Cardiac fibroblast (primary cell): ENCODE measurements at places on chromosomes 12 and 14.

DNA sequence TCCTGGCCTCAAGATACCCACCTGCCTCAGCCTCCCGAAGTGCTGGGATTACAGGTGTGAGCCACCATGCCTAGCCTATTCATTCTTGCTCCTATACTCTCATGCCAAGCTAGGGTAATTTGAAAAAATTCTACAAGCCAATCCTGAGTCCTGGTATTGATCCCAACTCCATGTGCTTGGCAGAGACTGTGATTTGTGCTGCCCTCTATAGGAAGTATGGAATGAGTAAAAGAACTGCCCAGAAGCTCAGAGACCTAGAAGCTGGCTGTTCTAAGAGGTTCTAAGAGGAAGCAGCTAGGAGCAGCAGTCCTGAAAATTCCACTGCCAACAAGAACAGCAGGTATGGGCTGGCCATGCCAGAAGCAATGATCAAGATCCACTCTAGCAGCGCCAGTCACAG lies 402.5 kb downstream of the PCNX1 start:
- DNase-seq, result no peak

- DNase-seq, result no peak
Observed at GRCh38 chr12:2562400-2562799, 232.4 kb upstream of the FKBP4 start.

DNA sequence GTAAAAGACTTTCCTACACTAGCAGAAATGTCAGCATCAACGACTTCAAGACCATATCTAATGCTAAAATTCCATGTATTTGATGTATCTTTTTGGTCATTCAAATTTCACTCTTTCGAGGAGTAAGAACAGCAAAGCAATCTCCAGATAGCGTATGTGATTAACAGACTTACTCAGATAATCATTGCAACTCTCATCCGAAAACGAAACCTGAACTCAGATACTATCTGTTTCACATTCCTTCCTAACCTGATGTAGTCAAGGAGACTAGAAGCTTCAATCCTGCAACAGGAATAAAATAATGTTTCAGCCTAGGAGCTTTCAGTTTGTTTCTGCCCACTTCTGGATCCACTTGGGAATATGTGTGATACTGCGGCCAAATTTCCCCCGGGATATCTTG lies 286.3 kb downstream of the NUAK1 start:
- DNase-seq, result no peak

GRCh38 chr12:69112616-69113015 lies 126.8 kb upstream of the CPSF6 start:
- no peak for DNase-seq

DNA sequence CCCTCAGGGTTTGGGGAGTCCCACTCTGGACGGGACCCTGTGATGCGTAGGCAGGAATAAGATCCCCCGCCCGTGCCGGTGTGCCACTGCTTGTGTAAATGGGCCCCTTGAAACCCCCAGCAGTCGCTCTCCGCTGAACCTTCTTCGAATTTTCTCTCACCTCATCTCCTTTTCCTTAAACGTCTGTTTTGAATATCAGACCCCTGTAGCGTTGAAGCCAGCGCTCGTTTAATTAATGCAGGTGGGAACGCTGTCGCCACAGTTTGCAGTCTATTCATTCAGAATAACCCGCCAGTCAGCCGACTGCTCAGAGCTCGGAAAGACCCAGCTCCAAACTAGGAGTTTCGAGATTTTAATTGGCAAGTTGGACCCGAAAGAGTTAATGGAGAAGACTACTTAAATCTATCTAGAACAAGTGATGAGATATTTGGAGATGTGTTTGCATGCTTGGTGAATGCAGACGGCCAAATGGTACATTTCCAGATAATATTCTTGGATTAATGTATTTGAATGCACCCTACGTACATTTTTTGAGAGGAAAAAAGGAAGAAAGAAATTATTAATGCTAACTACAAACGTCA lies 739 bp upstream of the PPP2R5E start:
- DNase-seq, result no peak

DNA sequence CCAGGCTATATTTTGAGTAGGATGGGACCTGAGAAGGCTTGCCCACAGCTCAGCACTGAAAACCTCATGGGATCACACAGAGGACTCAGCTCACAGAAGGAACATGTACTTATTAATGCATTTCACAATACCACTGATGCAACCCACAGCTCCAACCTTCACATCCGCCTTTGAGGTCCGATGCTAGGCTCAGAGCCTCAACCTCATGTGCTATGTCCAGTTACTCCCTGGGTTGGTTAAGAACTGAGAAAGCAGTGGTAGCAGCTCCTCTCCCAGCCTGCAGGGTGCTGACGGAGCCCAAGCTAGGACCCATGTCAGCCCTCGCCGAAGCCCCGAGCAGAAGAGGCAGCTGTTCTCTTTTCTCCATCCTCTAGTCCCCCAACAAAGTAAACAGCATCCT lies 52.9 kb downstream of the SPTB start:
- DNase-seq, result peak; percentile 43

DNA sequence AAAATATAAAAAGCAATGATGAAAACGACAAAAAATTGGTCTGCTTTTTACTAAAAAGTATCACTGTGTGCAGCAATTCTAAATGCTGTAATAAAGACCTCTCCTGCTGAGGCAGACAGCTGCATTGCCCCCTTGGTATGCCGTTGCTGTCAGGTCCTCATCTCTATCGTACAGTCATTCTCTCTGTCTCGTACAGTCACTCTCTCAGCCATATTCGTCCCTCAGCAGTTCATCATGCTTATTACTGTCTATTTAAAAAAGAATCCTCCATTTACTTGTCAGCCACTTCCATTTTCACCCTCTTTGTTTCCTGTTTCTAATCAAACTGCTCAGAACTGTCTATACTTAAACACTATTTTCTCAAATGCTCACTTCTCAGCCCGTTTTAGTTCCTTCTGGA lies 123.6 kb downstream of the DIP2B start:
- DNase-seq, result no peak

DNA sequence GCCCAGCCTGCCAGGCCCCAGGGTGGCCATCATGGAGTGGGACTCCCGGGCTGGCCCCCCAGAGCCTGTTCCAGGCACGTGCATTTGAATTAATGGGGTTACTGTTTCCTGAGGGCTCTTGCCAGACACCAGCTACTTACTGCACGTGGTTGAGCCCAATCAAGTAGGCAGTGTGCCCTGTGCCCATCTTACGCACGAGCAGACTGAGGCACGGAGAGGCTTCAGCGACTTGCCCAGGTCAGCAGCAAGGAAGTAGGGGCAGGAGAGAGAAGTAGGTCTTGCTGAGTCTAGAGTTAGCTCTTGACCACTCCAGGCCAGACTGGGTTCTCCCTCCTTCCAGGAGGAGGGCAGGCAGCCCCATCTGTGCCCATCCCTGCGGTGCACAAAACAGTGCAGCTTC lies 67.7 kb downstream of the DIO3 start:
- no peak for DNase-seq

- DNase-seq, result no peak
Observed at GRCh38 chr12:16189849-16190248, 87.6 kb downstream of the SLC15A5 start.

GRCh38 chr12:2825132-2825531 lies 9.7 kb downstream of the NRIP2 start:
- no peak for DNase-seq

GRCh38 chr12:45934956-45935355 lies 55.4 kb downstream of the SCAF11 start:
- no peak for DNase-seq

- DNase-seq, result no peak
Observed at GRCh38 chr12:104682790-104683279, 226.1 kb downstream of the CHST11 start.

DNA sequence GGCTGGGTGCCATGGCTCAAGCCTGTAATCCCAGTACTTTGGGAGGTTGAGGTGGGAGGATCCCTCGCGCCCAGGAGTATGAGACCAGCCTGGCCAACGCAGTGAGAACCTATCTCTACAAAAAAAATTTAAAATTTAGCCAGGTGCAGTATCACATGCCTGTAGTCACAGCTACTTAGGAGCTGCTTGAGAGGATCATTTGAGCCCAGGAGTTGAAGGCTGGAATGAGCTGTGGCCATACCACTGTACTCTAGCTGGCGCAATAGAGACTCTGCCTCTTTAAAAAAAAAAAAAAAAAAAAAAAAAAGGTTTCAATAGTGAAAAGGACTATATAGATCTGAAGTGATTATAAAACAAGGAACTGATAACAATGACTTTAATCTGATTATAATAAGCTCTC lies 13.5 kb downstream of the PSMA3 start:
- DNase-seq, result no peak

- DNase-seq, result no peak
Observed at GRCh38 chr12:64389154-64389553, 1.4 kb downstream of the C12orf56 start.

DNA sequence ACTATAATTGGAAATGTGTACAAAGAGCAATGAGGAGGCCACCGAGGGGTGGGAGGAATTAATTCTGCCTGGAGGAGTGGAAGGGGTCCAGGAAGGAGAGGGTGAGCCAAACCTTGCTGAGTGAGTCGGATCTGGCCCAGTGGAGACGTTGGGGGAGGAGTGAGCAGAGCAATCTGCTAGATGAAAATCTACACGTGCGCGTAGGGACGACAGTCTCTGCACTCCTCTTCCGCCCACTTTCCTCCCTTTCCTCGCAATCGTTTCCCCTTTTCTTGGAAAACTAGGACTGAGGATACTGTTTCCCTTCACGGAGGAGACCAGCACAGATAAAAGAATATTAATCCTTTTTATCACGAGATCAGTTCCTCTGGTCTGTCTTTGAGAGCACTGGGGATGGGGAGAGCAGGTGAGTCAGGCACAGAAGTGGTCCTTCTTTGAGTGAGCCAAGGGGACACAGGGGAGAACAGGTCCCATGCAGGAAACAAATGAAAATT lies 2.9 kb upstream of the NAB2 start:
- no peak for DNase-seq

DNA sequence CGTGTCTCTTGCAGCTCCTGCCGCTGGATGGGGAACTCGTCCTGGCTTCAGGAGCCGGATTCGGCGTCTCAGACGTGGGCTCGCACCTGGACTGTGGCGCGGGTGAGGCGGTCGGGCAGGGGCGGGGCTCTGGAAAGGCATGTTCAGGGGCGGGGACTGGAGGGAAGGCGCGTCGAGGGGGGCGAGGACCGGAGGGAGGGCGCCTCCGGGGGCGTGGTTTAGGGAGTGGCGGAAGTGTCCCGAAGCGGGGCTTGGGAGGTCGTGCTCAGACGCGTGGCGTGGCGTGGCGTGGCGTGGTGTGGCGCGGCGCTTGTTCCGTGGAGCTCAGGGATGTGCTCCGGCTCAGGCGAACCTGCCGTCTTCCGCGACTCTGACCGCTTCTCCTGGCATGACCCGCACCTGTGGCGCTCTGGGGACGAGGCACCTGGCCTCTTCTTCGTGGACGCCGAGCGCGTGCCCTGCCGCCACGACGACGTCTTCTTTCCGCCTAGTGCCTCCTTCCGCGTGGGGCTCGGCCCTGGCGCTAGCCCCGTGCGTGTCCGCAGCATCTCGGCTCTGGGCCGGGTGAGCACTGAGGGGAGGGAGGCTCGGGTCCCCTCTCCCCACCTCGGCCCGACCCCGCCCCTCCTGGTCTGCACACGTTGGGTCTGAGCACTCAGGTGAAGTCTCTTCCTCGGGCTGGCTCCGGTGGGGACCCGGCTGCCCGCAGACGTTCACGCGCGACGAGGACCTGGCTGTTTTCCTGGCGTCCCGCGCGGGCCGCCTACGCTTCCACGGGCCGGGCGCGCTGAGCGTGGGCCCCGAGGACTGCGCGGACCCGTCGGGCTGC lies 6.2 kb downstream of the AMN start:
- DNase-seq, result peak; percentile 59

DNA sequence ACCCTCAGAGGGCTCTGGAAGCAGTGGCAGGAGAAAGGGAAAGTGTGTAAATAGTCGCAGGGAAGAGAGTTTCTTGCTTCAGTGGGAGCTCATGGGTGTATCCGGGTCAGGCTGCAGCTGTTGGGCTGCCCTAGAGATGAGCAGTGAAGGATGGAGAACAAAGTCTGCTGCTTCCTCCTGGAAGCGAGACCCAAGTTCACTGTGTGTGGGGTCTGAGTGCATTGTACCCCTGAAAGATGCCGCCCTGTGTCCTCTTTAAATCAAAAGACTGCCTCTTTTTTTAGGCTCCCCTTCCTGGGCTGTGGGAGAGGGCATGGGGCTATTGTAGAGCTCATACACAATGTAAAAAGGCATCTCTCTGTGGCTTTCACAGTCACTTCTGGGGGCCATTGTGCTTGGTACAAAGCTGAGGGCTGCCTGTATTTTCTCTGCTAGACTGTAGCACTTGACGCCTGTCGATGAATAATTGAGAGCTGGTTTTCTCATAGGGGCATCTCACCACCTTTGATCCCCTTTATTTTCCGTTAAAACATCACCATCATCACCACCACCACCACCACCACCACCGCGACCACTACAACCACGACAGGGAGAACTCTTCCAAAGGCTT lies 16.7 kb downstream of the CHST11 start:
- DNase-seq, result no peak

DNA sequence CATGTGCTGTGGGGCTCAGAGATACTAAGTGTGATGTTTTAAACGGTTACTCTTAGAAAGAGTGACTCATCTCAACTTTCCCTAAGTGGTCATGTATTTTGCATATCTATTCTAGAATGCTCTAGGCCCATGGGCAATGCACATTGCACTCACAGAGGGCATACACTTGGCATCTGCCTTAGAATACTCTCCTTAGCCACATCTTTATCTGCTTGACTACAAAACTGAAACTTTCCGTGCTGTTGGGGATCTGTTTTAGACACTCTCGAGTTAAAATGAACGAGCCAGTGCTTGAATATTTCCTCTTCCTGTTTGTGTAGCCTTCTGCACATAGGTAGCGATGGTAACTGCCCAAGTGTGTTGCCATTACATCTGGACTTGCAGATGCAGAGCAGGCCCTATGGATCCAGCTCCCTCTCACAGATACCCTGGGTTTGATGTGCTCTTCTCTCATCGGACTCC lies 180.5 kb downstream of the CAND1 start:
- no peak for DNase-seq

DNA sequence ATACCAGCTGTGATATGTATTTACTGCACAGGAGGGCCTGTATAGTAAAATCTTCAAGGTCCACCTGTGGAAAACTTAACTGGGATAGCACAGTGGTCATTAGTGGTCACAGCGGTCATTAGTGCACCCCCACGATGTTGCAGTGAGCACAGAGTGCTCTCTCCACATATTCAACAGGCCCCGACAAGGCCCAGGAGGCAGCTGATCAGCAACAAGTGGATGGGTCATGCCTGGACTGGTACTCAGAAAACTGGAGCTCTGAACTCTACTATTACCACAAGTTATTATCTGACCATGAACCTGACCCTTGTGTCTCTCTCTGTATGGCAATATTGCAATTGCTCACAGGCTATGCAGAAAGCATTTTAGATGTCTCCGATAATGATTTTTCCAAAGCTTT lies 129.5 kb downstream of the SLC35F4 start:
- no peak for DNase-seq

GRCh38 chr14:90979515-90979914 lies 80.9 kb downstream of the RPS6KA5 start:
- DNase-seq, result no peak

GRCh38 chr12:75773377-75773776 lies 258.2 kb downstream of the PHLDA1 start:
- DNase-seq, result no peak

DNA sequence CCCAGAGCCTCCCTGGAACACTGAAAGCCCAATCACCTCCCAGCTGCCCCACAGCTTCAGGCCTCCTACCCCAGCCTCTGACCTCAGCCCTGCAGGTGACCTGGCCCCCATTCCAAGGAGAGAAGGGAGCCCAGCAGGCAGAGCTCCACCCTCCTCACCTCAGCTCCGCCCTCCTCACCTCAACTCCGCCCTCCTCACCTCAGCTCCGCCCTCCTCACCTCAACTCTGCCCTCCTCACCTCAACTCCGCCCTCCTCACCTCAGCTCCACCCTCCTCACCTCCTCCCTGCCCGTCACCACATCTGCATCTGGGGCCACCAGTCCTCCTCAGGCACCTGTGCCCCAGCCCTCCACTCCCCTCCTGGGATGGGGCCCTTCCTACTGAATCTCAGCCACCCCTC lies 112.2 kb upstream of the SFSWAP start:
- DNase-seq, result no peak
